ENCODE measurements at places on chromosomes 6 and 20.
A peak's percentile ranks its signal among the peaks of the same experiment; 100 is the strongest.

DNA sequence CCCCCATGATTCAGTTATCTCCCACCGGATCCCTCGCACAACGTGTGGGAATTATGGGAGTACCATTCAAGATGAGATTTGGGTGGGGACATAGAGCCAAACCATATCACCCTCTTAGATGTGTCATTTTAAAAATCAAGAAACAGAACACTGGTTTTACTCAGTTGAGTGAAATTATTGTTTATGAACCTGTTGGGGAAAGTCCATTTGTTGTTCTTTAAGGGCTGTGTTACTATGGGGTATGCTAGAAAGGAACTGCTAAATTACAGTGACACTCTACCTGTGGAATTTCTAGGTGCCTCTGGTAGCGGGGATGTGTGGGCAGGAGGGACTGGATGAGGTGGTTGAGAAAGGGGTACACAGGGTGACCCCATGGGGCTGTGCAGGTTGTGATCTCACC lies 28.9 kb downstream of the STX11 start:
- no peak for DNase-seq

DNA sequence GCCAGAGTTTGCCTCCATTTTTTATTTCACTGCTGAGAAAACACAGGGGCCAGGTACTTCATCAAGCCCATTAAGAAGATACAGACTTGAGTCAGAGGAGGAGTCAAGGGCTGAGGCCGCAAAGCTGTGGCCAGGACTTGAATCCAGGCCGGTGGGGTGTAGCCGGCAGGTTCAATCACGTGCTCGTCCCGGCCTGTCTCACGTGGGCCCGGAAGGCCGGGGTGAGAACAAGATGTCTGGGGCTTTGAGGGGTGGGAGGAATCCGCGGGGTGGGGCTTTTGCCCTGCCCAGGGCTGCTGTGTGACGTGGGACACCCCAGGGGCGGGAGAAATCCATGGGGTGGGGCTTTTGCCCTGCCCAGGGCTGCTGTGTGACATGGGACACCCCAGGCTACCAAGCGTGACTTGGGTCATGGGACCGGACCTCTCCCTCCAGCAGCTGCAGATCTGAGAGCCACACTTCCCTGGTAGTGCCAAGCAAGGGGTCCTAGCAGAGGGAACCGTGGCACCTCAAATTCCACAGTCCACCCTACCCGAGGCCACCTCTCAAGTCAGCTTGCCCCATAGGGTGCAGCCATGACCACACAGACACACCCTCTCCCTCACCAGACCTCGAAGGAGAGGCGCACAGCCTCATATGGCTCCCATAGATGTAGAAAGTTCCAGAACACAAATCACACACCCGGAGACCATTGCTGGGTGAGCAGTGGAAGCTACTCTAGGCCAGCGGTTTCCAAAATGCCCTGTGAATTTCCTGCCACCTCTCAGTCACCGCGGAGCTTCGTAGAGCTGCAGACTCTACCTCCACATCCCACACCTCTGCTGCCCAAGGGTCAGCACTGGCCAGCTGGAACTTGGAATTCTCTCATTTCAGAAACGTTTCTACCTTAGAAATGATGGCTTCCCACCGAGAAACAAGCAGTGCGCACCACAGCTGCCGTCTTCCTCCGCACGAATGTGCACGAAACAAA lies 156.1 kb downstream of the DLL1 start:
- no peak for DNase-seq

DNA sequence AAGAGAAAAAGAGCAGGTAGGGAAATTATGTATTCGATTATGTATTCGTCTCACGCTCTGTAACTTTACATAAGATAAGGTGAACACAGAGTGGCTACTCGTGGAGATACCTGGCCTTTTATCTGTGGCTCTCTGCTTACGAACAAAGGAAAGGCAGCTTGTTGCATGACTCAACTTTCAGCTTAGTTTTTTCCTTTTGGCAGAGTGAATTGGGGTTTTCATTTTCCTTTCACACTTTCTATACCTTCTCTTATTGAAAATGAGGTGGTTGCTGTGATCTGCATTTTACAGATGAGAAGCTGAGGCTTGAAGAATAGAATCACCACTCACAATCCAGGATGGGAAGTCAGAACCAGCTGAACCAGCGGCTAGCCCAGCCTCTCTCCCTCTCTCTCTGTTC lies 13.3 kb upstream of the KCNK15 start:
- DNase-seq: no peak

GRCh38 chr6:4253604-4254231 lies 118.3 kb upstream of the ECI2 start:
- DNase-seq: peak; percentile 86

- DNase-seq: no peak
Measured at GRCh38 chr6:37334047-37334446, 19.7 kb upstream of the RNF8 start.

- no peak for DNase-seq
Measured at GRCh38 chr20:56718816-56719215, 89.7 kb downstream of the TFAP2C start.

DNA sequence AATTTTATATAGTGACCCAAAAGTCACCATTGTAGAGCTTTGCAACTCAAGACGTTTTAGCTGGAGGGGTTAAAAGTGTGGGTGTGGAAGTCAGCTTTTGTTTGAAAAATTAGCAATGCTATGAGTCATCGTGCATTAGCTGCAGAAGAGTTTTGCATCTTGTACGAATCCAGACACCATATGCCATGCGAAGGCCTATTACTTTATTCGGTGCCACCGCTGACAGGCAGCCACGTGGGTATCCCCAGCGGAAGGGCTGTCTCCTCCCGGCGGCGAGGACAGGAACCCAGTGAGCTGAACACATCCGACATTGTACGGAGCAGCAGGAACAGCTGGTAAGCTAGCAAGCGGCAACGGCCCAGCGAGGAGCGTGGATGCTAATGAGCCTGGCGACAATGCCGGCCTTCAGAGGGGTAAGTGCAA lies 84.4 kb downstream of the INSM1 start:
- peak; percentile 89 for DNase-seq

DNA sequence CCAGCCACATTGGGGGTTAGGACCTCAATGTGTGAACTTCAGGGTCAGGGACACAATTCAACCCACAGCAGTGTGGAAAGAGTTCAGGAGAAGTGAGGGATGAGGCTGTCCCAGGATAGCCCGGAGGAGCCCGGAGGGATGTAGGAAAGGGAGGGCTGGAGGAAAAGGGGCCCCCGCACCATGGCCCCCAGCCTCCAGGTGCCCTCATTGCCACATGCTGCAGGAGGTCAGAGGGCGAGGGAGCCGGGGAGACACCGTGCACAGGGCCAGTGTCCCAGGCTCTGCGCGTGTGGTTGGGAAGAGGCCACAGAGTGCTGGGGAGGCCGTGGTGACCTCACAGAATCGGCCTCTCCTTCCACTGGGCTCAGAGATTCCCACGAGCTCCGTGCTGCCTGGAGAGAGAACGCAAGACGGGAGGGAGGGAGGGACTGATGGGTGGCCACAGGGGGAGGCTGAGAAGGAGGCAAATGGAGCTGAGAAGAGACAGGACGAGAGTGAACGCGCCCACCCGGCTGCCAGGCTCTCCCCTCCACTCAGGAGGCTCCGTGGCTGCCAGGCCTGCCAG lies 215.1 kb downstream of the DLL1 start:
- DNase-seq: no peak

DNA sequence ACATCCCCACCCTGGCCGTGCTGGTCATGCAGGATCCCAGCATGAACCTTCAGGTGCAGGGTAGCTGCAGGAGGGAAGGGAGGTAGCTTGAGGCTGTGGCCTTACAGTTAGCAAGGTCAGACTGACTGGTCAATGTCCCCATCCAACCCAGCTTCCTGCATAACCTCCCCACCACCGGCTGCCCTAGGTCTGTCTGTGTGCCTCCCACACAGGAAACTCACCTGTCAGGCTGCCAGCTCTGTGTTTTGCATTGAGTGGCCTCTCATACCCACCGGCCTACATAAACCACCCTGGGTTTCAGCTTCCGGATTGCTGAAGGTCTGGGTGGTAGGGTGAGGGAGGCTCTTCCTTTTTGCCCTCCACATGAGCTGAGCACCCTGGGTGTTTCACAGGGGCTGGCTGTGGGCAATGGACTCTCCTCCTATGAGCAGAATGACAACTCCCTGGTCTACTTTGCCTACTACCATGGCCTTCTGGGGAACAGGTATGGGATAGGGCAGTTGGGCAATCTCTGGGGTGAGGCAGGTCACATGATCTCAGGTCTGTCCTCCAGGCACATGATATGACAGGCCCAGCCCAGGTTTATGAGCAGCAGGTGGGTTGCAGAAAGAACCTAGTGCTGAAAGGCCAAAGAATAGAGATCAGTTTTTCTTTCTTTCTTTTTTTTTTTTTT lies 1.8 kb downstream of the CTSA start:
- DNase-seq: no peak

GRCh38 chr6:14630016-14630415 lies 512.4 kb downstream of the CD83 start:
- DNase-seq: no peak

DNA sequence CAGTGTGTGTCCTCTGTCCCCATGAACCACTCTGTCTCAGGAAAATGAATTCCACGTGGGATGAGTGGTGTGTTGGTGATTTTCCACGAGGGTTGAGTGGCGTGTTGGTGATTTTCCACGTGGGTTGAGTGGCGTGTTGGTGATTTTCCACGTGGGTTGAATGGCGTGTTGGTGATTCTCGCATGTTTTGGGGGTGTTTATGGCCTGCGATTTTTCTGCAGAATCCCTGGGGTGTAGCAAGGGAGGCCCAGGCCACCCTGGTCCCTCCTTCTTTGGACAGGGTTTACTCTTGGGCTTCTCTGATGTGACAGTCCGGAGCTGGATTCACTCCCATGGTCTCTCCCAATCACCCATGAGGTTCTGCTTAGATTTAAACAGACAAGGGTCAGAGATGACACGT lies 90.6 kb upstream of the FRMD1 start:
- DNase-seq: no peak

Measured in tongue (tissue), 3 donors.